Activated naive CD4-positive, alpha-beta T cell treated with anti-CD3 and anti-CD28 coated beads, Interleukin-2, amount 10 ng/mL, durations not matched to agents 7 days and 5 days (primary cell): ENCODE measurements at places on chromosomes 6 and 20.

DNA sequence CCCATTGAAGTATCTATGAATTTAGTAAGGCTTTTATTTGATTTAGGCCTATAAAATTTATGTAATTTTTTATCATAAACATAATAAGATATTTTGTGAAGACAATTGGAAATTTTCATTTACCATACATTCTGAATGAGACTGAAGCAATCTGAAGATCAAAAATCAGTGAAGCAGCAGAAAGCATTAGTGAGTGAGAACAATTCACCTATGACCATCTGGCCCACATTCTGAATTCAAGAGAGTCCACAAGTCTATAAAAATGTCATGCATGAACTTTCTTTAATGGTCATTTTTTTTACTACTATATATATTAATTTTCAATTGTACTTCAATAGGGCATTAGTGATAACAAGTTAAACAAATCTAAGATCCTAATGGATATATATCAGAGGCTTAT lies 1026.6 kb upstream of the MAP3K7 start:
- DNase-seq: no peak

GRCh38 chr6:43689421-43689820 lies 1.8 kb upstream of the MRPS18A start:
- no peak for DNase-seq

DNA sequence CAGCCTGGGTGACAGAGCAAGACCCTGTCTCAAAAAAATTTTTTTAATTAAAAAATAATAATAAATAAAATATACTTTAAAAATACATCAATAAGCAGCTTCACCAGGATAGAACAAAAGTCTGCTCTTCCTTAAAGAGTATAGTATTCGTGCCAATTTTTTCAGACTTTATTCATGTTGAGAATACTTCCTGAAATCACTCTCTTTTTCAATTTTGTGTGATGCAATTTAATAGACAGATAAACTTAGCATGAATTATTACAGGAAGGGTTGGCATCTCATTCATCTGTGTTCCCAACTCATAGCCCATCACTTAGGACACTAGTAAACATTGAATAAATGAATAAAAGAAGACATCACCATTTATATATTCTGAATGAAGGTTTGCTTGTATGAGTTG lies 52.4 kb downstream of the IPCEF1 start:
- DNase-seq: no peak

DNA sequence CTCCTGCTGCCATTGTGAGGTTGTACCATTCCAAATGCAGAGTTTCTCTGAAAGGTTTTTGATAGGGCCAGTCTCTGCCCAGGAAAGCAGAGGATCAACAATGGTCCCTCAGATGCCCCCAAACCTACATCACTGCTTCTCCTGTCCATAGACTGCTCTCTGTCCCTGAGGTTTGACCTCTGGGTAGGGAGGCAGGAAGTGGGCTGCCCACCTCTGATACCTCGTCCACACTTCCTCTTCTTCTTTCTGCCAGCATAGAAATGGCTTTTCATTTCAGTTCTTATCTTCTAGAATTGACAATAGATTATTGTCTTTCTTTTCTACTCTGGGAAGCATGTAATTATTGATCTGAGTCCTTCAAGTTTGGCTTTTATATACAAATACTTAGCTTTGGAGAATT lies 170.6 kb downstream of the TRMT11 start:
- no peak for DNase-seq

GRCh38 chr6:162973151-162973872 lies 245.5 kb downstream of the PACRG start:
- DNase-seq: no peak
